CMK (cell line): ENCODE measurements at places on chromosomes 11 and 22.

DNA sequence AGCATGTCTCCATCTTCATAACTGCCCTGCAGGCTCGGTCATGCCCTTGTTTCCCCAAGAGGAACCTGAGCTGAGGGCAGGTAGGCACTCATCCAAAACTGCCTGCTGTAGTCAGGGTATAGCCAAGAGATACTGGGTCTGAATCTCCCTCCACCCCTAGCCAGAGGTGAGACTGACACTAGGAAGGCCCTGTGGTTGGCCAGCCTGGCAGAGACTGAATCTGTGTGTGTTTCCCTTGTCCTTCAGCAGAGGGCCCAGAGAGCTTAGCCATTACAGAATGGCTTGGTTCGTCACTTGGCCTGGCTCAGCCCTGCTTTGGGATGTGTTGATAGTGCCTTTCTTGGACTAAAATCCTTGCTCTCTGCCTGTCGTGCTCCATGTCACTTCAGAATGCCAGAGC, 79.3 kb upstream of the SUSD2 start:
- no peak for DNase-seq

DNA sequence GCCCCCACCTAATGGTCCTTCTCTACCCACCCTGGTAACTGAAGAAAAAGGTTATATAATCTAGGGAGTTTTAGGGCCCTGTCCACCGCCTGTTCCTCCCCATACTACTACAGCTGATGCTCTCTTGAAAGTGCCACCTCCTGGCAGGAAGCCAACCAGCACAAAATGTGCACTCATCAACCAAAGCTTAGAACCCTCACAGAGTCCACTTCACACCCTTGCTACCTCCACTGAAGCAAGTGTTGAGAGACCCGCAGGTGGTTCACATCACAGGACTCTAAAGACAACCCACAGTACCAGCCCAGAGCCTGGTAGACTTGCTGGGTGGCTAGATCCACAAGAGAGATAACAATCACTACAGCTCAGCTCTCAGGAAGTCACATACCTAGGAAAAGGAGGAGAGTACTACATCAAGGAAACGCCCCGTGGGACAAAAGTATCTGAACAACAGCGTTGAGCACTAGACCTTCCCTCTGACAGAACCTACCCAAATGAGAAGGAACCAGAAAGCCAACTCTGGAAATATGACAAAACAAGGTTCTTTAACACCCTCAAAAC, 17.5 kb upstream of the OR10W1 start:
- DNase-seq: no peak

- DNase-seq: no peak
These were observed 35.2 kb downstream of the IGLL1 start for GRCh38 chr22:23544852-23545251.

GRCh38 chr11:72609476-72609875, 64.7 kb downstream of the PDE2A start:
- DNase-seq: no peak

GRCh38 chr11:83521647-83522596, 235.8 kb upstream of the CCDC90B start:
- no peak for DNase-seq

- no peak for DNase-seq
These were observed 26.6 kb downstream of the PARVA start for GRCh38 chr11:12403997-12404350.

DNA sequence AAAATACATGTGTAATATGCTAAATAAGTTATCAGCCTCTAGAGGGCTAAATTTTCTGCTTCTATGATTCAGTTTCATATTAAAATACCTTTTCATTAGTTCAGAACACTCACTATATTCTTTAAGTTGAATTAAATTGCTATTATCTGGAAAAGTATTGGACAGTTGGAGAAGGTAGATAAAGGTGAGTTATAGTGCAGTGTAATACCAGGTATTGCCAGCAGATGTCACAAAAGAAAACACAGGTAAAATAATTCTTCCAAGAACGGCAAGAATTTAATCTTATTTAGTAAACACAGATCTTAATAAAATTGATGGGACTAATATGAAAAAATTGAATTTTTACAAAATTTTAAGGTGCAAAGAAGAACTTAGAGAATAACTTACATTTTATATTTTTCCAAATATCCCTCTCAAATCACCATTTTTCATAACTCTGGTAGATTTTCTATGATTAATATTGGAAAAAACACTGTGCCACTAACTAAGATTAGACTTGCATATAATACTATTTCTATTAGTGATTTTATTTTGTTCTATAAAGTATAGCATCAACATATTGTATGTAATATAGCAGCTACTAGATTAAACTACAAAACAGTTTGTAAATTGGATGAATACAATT, 1.7 kb upstream of the LRRC4C start:
- DNase-seq: no peak

DNA sequence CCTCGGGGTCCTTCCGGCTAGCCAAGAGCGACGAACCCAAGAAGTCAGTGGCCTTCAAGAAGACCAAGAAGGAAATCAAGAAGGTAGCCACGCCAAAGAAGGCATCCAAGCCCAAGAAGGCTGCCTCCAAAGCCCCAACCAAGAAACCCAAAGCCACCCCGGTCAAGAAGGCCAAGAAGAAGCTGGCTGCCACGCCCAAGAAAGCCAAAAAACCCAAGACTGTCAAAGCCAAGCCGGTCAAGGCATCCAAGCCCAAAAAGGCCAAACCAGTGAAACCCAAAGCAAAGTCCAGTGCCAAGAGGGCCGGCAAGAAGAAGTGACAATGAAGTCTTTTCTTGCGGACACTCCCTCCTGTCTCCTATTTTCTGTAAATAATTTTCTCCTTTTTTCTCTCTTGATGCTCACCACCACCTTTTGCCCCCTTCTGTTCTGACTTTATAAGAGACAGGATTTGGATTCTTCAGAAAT, 1.9 kb upstream of the GCAT start:
- no peak for DNase-seq

DNA sequence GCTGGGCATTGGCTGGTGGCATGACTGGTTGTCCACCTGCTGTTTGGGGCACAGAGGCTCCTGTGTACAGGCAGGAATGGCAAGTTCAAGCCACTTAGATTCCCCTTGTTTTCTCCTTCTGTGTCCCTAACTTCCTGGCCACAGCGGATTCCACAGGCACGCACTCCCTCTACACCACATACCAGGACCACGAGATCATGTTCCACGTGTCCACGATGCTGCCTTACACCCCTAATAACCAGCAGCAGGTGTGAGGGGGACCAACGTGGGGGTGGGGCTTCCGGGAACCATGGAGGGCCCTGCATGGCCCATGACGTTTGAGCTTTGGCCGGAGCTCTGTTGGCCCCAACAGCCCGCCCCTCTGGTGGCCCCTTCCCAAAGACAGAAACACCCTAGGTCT, 7.8 kb downstream of the SIPA1 start:
- DNase-seq: no peak

- no peak for DNase-seq
These were observed 85.5 kb upstream of the PHOX2A start for GRCh38 chr11:72329526-72329925.

- DNase-seq: no peak
These were observed 95.7 kb downstream of the PDE2A start for GRCh38 chr11:72578566-72578965.

GRCh38 chr11:10969387-10969786, 111.5 kb upstream of the ZBED5 start:
- DNase-seq: no peak

GRCh38 chr11:3609416-3610265, 32.2 kb downstream of the ART5 start:
- no peak for DNase-seq
